ENCODE measurements at places on chromosomes 11 and 22. TPM values are rescaled to one million over a fixed set of nuclear protein-coding genes. Genes with fewer than 3 reads are reported as not detected.

CLP1 gene
- total RNA-seq = 23.1 TPM

DNA sequence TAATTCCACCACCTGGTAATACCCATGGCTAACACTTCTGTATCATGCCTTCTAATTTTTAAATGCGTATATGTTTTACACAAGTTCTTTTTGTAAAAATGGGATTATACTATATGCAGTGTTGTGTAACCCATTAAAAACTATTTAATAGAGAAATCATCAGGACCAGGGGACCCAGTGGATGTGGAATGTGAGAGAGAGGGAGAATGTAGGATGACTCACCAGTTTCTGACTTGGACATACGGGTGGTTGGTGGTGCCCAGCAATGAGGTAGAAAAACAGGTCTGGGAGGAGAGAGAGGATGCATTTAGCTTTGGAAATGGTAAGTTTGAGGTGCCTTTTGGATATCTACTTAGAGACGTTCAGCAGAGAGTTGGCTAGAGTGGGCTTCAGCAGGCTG lies 112.0 kb upstream of the TBCEL start:
- DNase-seq = no peak

GRCh38 chr11:20156876-20157613 lies 3.2 kb downstream of the DBX1 start:
- DNase-seq = peak; percentile 71

GRCh38 chr11:9136741-9137140 lies 45.3 kb upstream of the SCUBE2 start:
- DNase-seq = no peak

DNA sequence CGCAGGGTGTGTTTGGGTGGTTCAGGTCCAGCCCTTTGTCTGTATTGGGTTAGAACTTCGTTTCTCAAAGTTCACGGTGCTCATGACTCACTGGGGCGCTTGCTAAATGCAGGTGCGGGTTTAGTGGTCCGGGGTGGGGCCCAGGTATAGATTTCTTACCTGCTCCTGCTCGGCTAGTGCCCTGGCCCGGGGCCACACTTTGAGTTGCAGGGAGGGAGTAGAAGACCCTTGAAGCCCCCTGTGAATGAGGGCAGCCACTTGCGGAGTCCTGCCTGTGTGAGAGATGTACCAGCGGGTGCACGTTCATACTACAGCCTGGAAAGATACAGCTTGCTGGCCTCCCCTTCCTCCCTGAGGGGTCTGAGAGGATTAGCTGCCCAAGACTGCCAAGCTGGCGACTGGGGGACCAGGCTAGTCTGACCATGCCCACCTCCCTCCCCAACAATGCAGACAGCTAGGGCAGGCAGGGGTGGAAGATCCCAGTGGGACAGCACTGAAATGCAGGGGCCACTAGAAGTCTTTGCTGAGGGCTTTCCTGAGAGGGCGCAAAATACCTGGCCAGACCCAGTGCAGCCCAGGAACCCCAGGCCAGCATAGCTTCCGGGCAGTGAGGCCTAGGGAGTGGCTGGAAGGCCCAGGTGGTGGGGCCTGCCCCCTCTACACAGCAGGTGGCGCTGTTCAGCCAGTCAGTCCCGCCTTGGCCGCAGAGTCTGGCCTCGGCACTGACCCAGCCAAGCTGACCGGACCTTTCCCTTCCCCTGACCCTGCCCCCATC lies 5.1 kb upstream of the MYRF start:
- peak; percentile 42 for DNase-seq

DNA sequence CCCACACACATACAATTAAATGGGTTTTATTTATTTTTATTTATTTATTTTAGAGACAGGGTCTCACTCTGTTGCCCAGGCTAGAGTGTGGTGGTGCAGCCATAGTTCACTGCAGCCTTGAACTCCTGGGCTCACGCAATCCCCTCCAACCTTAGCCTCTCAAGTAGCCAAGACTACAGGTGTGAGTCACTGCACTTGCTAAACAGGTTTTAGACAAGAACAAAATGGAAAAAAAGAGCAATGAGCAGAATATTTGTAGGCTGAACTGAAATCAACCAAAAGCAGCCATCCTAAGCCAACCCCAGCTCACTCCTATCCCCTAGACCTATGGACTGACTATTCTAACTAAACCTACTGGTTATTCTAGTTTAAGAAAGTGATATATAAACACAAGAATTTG lies 37.8 kb downstream of the MRE11 start:
- DNase-seq = no peak

RIMBP3C gene
- total RNA-seq = 0.35 TPM

GRCh38 chr11:101096036-101096704 lies 33.4 kb downstream of the PGR start:
- no peak for DNase-seq

DNA sequence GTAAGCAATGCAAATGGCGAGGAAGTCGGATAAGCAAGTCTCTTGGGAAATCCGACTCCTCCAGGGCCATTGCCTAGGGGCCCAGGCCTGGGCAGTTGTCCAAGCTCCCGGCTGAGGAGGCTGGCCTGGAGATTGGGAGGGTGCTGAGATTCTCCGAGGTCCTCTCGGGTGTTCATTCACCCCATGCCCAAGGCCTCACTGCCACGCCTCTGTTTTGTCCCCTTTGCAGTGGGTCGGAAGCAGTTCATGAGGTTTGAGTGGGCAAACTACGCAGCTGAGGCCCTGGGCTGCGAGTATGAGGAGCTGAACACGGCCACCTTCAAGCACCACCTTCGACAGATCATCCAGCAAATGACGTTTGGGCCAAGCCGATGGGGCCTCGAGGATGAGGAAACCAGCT lies 81.3 kb downstream of the MYO18B start:
- no peak for DNase-seq

P4HA3 gene
- not detected for total RNA-seq

DNA sequence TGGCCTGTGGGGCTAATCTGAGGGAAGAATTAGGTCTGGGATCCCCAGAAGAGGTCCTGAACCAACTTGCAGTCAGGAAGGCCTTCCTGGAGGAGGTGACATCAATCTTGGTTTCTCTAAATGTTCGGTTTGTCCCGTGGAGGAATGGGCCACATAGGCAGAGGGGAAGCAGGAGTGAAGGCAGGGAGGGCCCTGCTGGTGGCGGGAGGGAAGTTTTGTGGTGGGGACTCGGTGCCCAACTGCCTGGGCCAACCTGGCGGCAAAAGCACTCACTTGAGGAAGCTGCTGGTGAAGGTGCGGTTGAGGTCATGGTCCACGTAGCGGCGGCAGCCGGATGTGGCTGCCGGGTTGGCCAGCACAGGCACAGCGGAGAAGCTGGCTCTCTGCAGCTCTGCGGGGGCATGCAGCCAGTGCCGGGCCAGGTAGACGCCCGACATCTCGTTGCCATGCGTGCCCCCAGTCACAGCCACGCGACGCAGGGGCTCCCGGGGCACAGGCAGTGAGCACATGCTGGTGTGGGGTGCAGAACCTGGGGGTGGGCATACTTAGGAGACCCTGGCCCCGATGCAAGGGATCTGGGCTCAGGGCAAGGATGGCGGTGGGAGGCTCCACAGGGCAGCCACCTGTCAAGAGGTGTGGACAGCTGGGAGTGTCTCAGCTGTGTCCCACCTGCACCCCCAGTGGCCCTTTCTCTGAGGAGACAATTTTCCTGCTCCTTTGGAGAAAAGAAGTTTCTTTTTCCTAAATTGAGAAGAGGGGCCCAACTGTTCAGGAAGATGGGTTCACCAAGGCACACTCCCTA lies 3.8 kb downstream of the ACY3 start:
- peak; percentile 60 for DNase-seq

GRCh38 chr22:32389685-32390084 lies 22.4 kb downstream of the RTCB start:
- DNase-seq = peak; percentile 30

KLHL35 gene
- 0.40 TPM for total RNA-seq

GRCh38 chr11:65899356-65900124 lies 648 bp downstream of the FOSL1 start:
- DNase-seq = peak; percentile 69

DNA sequence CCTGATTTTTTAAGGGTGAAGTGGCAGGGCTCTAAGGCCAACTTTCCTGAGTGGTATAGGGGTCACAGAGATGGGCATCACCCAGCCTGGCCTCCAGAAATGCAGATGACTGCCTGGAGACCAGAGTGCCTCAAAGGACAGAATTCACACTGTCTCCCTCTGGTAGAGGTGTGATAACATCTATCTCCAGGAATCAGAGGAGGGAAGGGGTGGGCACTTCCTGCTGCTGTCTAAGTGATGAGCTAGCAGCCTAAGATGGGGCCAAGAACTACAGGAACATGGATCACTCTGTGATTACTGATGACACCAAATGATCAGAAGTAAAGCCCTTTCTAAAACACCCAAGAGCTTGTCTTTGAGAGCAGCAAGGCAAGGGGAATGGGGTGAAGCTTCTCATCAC lies 61.9 kb downstream of the C11orf58 start:
- no peak for DNase-seq

GRCh38 chr22:50211147-50211546 lies 10.3 kb downstream of the SELENOO start:
- DNase-seq = no peak

DNA sequence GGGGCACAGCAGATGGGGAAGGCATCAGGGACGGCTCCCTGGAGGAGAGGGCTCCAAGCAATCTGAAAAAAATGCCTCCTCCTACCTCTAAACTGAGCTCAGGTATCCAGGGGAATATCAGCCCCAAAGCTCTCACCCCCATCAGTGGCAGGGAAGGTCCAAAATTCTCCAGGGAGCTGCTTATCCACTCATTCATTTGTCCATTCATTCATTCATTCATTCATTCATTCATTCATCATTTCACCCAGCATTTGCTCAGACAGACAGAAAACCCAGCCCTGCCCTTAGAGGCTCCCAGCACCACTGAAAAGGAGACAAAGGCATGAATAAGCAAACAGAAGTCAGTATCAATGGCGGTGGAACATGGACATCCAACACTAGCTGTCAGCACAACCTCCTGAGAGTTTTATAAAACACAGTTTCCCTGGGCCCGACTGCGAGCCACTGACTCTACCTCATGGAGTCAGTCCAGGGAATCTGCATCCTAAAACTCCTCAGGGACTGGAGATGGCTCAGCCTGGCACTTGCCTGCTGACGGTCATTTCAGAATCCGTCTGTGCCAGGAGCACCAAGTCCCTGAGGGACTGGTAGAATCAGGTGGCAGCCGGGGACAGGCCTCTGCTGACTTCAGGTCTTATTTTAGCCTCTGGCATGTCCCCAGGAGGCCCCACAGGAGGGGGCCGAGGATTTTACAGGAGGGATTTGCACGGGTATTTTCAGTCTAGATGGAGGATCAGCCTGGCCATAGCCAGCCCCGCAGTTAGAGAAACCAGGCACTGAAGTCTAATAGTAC lies 164.6 kb downstream of the MN1 start:
- no peak for DNase-seq

DNA sequence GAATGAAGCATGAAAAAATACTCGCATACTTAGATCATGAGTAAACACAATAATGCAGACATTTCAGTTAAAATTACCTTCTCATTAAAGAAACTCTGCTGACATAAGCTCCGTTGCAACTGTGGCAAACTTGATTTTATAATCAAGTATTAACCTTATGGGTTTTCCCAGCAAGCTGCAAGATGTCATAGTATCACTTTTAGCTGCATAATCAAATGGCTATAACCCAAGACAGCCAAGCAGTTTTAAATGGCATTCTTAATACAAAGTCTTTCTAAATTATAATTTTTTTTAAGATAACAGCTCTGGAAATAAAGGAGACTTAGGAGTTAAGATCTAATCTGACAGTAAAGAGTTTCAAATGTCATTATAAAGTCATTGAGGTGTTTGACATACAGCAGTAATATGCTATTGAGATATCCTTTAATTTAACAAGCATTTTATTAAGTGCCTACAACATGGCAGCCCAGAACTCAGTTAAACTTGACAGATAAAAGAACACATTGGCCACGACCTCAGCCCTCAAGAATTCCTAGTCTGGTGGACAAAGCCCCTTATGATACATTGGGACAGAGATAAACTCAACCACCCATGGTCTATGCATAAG lies 163.1 kb upstream of the FAT3 start:
- DNase-seq = no peak

ADM gene
- 7.0 TPM for total RNA-seq

CCDC89 gene
- 0.31 TPM for total RNA-seq

DNA sequence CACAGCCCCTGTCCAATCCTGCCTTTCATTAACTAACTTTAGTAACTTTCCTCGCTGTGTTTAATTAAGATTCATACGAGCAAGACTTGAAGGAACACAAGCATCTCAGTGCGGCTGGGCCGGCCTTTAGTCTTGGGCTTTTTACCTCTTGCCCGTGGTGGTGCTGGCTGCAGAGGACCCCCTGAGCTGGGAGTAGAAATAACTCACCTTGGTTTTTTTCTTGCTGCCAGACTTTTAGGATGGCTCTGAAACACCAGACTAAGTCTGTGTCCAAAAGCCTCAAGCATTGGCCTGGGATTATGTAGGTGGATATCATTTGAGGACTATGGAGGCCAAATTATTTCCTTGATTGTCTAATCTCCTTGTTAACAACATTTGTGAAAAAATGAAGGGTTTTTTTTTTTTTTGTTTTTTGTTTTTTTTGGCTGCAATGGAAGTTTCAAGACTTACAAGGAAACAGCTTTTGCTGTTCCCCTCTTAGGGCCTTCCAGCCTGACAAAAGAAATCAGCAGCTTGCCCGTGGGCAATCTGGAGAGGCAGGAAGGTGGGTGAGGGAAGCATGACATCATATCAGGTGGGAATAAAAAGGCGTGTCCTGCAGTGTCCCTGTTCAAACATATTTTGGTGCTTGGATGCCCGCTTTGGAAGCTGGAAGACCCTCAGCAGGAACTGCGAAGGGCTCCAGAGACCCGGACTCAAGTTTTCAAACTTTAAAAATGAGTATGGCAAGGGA lies 44.0 kb downstream of the SMIM38 start:
- no peak for DNase-seq
